Thoracic aorta (tissue), 2 donors: ENCODE measurements at places on chromosomes 7 and 10. TPM values are rescaled to one million over a fixed set of nuclear protein-coding genes. Genes with fewer than 3 reads are reported as not detected.

DNA sequence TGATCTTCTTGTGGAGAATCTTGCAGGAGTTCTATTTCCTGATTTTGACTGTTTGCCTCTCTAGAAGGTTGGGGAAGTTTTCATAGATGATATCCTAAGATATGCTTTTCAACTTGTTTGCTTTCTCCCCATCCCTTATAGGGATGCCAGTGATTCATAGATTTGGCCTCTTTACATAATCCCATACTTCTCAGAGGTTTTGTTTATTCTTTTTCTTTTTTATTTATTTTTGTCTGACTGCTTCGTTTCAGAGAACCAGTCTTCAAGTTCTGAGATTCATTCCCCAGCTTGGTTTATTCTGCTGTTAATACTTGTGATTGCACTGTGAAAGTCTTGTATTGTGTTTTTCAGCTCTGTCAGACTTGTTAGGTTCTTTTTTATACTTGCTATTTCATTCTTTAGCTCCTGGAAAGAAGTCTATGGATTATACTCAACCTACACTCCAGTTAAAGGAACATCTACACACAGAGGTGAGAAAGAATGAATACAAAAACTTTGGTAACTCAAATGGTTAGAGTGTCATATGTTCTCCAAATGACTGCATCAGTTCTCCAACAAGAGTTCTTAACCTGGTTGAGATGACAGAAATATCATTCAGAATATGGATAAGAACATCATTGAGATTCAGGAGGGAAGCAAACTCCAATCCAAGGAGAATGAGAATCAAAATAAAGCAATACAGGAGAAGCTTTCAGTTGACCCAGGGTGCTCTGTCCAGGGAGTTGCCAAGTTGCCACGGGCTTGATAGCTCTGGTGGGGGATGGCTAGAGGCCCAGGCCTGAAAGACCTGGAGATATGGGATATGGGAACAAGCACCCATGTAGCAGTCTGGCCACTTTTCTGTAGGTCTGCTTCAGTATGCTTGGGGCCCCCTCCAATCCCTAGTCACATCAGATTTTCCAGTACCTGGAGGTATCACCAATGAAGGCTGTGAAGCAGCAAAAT lies 150.3 kb downstream of the AHR start:
- H3K36me3 ChIP-seq: no peaks in the 10 kb centered on the region
- peaks cover 9% of the 10 kb centered on the region for H3K4me1 ChIP-seq
- no peak overlapping the region for H3K4me3 ChIP-seq
- H3K27me3 ChIP-seq: no peaks in the 10 kb centered on the region

GRCh38 chr7:129376778-129377700 lies 57.2 kb upstream of the STRIP2 start:
- no peak for DNase-seq
- no peak overlapping the region for H3K4me3 ChIP-seq
- no peak overlapping the region for H3K27ac ChIP-seq
- H3K27me3 ChIP-seq: no peaks in the 10 kb centered on the region
- H3K4me1 ChIP-seq: no peaks in the 10 kb centered on the region

DNA sequence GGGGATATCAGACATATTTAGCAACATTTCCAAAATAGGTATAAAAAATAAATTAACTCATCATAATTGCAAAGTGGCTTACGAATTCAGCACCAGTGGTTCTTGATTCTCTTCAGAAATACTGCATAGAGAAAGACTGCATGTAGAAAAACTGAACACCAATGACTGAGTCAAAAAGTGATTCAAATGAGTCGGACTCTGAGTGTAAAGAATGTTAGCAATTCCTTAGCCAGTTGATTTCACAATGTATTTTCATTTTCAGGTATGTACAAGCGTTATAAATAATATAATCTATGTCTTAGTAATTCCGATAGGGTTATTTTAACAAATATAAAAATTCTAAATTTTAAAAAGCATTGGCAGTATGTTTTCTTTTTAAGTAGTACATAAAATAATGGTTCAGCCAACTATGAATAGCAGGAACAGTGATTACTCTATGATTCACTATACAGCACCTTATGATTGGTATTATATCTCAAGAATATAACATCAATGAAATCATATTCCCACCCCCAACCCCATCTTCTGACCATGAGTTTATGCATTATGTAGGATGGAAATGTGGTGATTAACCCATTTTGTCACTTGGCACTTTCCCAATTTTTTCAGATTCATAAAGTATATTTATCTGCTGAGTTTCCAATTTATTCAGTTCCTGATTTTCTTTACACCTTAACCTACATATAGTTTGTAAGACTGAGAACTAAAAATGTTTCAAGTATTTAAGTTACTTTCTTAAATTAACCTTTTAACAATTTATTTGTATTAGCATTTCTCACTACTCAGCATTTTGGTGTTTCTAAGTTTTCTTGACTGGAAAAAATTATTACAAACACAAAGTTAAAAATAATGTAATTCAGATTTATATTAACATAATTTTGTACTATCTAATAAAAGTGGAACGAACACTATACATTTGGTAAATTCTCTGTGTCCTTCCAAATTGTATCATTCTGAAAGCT lies 33.9 kb downstream of the DNAJC1 start:
- DNase-seq: no peak
- no peak overlapping the region for H3K27ac ChIP-seq
- no peaks in the 10 kb centered on the region for H3K27me3 ChIP-seq
- H3K4me1 ChIP-seq: peaks cover 4% of the 10 kb centered on the region
- no peak overlapping the region for H3K4me3 ChIP-seq

DNA sequence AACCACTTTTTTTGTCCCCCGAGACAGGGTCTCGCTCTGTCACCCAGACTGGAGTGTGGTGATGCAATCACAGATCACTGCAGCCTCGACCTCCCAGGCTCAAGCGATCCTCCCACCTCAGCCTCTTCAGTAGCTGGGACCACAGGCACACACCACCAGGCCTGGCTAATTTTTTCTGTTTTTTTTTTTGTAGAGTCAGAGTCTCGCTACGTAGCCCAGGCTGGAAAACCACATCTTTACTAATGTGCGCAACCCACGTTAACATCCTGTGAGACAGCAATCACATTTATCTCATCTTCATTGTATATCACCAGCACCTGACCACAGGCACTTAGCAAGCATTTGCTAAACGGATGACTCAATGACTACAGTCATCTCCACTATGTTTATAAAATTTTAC lies 77.8 kb upstream of the ATP6V0A4 start:
- no peak overlapping the region for H3K27ac ChIP-seq
- no peak for DNase-seq
- H3K4me3 ChIP-seq: no peak overlapping the region
- H3K36me3 ChIP-seq: no peaks in the 10 kb centered on the region
- no peaks in the 10 kb centered on the region for H3K27me3 ChIP-seq

GRCh38 chr7:112143582-112143981 lies 62.6 kb downstream of the DOCK4 start:
- no peak overlapping the region for H3K27ac ChIP-seq
- peak overlapping the region; percentile 4 for H3K4me3 ChIP-seq
- no peaks in the 10 kb centered on the region for H3K27me3 ChIP-seq
- H3K4me1 ChIP-seq: peaks cover 9% of the 10 kb centered on the region

GRCh38 chr10:73716251-73716650 lies 18.3 kb upstream of the AGAP5 start:
- no peak overlapping the region for H3K27ac ChIP-seq
- no peaks in the 10 kb centered on the region for H3K27me3 ChIP-seq
- no peak for DNase-seq

DNA sequence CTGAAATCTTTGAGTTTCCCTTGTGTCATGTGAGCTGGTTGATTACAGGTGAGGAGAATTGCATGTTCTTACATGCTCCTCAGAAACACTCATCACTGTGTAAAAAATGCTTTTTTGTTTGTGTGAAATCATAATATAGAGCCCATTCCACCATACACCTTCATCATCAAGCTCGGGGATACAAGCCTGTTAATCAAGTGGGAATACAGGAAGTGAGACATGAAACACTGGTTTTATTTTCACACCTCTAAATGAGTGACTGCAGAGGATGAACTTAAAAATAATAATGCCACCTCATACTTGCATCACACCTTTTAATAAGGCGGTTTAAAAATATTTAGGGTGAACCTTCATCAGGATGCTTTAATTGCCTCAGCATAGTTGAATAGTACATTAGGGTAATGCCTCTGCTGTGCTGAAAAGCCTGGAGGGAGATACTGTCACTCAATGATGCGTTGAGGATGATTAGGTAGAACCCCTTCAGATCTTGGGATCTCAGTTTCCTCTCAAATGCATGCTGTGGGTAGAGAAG lies 164.6 kb downstream of the AUTS2 start:
- H3K27ac ChIP-seq: no peak overlapping the region
- no peak for DNase-seq
- H3K36me3 ChIP-seq: no peaks in the 10 kb centered on the region

The SEPTIN14 gene
- not detected for total RNA-seq

The LGI1 gene
- total RNA-seq: 4.7 TPM

The FAM25C gene
- total RNA-seq: not detected
